Ecto neural progenitor cell (in vitro differentiated cells): ENCODE measurements at places on chromosomes 4 and X.

- DNase-seq = peak; percentile 47
Measured at GRCh38 chrX:56113785-56114436, 118.2 kb upstream of the KLF8 start.

DNA sequence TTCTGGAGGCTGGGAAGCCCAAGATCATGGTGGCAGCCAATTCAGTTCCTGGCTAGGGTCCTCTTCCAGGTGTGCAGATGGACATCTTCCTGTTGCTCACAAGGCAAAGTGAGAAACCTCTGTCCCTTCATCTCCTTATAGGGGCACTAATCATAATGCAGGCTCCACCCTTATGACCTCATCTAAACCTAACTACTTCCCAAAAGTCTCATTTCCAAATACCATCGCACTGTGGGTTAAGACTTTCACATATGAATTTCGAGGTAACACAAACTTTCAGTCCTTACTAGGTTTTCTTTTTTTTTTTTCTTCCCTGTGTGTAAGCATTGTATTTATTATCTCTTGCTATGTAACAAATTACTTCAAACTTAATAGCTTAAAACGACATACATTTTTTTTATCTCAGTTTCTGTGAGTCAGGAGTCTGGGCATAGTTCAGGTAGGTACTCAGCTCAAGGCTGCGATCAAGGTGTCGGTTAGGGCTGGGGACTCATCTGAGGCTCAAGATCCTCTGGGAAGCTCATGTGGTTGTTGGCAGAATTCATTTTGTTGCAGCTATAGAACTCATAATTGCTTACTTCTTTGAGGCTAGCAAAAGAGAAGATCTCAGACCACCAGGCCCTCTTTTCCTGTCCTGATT is 204.7 kb upstream of the STK26 start:
- no peak for DNase-seq

GRCh38 chrX:33968611-33969010 is 163.5 kb downstream of the FAM47A start:
- DNase-seq = no peak

- no peak for DNase-seq
Measured at GRCh38 chrX:126886997-126887396, 67.5 kb downstream of the PRR32 start.

GRCh38 chr4:181849472-181849871 is 393.7 kb upstream of the TENM3 start:
- DNase-seq = no peak

- DNase-seq = no peak
Measured at GRCh38 chr4:10582951-10583350, 101.6 kb downstream of the CLNK start.

- DNase-seq = no peak
Measured at GRCh38 chr4:161448550-161449180, 715.1 kb downstream of the FSTL5 start.

GRCh38 chr4:2572866-2573265 is 36.4 kb downstream of the FAM193A start:
- DNase-seq = no peak

GRCh38 chr4:146273204-146273901 is 59.0 kb downstream of the REELD1 start:
- no peak for DNase-seq

GRCh38 chr4:96776920-96777527 is 937.1 kb downstream of the PDHA2 start:
- no peak for DNase-seq

DNA sequence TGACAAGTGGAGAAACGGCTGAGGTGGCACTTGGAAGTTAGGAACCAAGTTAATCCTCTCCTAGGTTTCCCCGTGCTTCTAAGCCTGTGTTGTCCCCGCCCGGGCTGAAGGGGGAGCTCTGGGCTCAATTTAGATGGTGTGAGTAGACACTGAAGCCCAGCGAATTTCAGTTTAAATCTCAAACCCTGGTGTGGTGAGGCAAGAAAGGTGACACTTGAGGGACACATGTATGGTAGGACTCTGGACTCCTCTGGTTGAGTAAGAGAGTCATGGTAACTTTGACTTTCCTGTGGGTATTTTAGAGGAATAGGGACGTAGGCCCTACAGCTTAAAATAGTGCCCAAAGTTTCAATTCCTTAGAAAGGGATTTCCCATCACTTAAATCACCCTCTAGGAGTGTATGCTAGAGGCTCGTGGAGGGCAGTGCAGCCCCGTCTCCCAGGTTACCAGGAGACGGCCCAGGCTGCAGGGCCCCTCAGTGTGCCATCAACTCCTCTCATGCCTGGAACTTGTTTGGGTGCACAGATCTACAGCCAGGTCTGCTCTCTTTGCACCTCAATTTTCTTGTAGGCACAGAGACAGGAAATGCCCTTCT is 24.0 kb downstream of the HAND2 start:
- DNase-seq = peak; percentile 76

GRCh38 chr4:142353149-142353738 is 492.9 kb downstream of the INPP4B start:
- no peak for DNase-seq

GRCh38 chr4:63155561-63155960 is 1253.7 kb downstream of the TECRL start:
- no peak for DNase-seq

- no peak for DNase-seq
Measured at GRCh38 chr4:76540486-76540885, 105.5 kb downstream of the SHROOM3 start.

GRCh38 chrX:78754917-78755316 is 7.4 kb downstream of the LPAR4 start:
- DNase-seq = no peak

DNA sequence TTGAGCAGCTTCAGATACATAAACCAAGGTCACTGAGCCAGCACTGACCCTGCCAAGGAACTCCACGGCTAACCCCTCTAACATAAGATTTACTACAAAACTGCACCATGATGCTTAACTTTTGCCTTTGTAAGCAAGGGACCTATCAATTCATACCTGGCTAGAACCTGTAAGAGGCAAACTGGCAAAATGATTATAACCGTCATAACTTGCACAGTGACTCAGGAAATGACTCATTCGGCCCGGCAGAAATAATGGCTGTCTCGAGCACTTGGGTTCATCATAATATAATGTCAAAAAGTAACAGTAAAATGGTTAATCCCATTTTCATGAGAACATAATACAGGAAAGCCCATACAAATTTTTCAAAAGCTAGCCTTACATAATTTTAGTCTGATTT is 17.2 kb downstream of the RASGEF1B start:
- no peak for DNase-seq

DNA sequence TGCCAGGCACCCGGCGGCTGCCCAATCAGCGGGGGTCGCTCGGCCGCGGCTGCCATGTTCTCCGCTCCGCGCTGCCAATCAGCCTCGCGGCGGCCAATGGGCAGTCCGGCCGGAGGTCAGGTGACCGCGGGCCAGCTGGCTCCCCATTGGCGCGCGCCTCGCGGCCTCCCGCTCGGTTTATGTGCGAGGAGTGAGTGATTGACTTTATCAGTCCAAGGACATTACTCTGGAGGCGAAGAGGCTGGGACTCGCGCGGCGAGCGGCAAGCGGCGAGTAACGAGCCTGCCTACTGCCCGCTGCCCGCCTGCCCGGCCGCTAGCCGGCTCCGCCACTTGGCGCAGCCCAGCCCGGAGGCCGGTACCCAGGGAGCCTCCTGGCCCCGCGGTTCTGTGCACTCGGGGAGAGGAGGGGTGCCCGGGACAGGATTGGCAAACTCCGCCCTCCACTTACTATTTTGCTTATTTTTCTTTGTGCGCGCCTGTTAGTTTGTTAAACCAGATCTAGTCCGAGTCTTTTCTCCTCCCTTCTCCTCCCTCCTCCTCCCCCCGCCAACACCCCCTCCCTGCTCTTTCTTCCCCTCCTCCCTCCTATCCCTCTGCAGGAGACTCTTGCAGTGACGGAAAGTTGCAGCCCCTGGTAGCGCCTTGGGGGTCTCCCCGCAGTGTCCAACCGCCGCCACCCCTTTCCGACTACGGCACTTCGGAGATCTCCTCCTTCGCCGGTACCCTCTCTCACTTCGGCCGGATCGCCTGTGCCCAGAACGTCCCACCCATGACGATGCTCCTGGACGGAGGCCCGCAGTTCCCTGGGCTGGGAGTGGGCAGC is at the start of gene ZIC3:
ZIC3 (plus strand) TSS at position 207 of the 825 bp plus-strand sequence; CDS start at position 772, 565 bp downstream.
- peak; percentile 88 for DNase-seq

DNA sequence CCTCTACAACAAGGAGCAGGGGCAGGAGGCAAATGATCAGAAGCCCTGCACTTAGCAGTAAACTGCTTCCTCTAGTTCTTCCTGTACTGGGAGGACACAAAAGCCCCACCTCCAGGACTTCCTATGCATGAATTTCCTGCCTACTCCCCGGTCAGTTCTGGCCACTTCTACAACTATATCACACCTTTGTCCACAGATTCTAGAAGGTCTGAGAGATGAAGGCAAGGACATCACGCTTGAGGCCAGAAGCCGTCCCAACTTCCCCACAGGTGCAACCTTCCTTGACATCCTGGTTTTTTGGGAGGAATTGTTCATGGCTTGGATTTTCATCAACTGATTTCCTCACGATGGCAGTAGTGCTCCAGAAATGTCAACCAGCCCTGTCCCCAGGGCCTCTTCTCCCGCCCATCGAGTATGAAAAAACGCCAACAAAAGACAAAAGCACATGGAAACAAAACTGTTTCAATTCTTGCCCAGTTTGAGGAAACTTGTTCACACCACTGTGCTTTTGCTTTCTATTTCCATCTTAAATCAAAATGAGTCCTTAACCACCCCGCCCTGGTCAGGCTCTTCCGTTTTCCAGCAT is 206.5 kb upstream of the STK26 start:
- DNase-seq = no peak

DNA sequence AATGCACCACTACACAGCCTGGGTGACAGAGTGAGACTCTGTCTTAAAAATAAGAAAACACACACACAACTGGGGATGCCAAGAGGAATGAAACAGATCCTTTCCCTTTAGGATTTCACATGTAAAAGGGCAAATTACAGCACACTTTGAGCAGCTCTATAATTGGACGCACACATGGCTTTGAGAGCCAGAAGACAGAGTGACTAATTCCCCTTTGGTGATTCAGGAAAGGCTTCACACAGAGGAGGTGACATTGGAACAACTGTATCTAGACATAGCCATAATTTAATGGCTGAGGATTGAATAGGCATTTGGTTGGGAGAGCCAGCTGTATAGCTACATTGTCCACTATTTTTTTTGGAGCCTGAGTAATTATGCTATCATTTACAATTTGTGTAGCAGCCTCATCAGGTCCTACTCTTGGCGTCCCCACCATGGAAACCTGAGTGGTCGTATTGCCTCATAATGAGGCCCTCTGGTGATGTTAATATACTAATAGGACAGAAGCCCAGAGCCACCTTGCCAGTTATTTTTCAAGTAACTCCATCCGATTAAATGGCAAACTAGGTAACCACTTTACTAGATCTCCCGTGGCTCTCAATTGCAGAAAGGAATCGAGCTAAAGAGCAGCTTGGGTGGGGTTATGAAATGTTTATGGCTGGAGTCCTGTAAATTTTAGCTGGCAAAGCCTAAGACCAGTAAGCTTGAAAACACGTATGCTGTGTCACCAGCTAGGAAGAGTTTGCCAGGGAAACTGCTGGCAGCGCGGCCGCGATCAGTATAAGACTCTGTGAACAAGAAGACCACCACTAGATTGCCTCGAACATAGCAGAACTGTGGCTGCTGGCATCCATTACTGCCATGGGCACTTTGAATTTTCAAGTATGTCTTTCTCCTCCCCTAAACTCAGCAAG is 8.5 kb upstream of the PPEF1 start:
- no peak for DNase-seq

DNA sequence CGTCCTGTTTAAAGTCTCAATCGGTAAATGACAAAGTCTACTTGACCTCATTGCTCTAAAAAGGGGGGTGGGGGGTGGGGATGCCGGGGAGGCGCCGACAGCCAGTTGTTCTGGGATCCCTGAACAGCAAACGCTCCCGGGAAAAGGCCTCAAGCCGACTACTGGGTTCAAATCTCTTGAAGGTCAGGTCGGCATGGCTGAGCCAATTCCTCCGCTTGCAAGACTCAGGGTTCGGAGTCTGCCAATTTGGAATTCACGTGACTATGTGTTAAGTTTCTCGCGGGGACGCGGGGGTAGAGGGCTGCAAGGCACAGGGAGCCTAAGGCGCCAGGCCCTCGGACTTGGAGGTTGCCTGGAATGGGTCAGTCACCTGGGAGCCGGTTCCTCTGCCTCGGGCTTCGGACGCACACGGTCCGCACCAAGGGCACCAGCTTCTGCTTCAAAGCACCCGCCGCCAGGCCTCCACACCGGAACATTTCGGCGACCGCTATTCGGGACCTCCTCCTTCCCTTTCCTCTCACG is 399 bp downstream of the AIFM1 start:
- no peak for DNase-seq

DNA sequence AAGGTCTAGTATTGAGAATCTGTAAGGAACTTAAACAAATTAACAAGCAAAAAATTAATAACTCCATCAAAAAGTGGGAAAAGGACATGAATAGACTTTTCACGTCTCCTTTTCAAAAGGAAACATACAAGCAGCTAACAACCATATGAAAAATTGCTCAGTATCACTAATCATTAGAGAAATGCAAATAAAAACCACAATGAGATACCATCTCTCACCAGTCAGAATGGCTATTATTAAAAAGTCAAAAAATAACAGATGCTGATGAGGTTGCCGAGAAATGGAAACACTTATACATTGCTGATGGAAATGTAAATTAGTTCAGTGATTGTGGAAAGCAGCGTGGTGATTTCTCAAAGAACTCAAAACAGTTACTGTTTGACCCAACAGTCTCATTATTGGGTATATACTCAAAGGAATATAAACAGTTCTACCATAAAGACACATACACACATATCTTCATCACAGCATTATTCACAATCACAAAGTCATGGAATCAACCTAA is 410.4 kb upstream of the SMIM31 start:
- DNase-seq = no peak

DNA sequence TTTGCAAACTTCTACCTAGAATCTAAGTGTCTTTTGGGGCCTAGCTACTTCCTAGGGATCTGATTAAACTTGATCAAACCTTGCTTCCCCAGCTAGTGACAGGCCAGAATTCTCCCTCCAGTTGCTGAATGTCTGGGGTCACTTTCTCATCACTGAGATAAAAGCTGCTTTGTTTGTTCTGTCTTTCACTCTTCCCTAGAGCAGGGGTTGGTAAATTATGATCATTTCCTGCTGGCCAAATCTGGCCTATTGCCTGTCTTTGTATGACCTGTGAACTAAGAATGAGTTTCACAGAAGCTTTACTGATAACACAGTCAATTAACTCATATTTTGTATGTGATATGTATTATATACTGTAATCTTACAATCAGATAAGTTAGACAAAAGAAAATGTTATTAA is 157.8 kb upstream of the AADAT start:
- DNase-seq = no peak

DNA sequence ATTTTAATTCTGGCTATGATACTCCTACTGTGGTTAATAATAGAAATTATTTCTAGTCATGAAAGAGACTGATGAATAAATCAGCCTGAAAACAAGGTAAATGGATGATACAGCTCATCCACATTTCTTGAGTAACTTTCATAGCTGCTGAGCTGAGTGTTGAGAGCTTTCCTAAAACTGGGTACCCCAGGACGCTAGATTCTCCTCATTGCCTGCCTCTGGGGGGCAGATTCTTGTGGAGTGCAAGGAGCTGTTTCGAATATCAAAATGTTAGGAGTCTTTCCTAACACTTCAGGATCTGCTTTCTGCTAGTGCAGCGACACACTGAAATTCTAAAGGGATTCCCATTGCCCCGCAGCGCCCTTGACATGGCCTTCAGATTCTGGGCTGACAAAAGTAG is 2.1 kb downstream of the MND1 start:
- DNase-seq = no peak

GRCh38 chr4:9816285-9816684 is 34.9 kb downstream of the DRD5 start:
- no peak for DNase-seq

GRCh38 chr4:158649111-158649680 is 22.5 kb downstream of the C4orf46 start:
- DNase-seq = no peak
